ENCODE measurements at places on chromosomes 4 and X.

DNA sequence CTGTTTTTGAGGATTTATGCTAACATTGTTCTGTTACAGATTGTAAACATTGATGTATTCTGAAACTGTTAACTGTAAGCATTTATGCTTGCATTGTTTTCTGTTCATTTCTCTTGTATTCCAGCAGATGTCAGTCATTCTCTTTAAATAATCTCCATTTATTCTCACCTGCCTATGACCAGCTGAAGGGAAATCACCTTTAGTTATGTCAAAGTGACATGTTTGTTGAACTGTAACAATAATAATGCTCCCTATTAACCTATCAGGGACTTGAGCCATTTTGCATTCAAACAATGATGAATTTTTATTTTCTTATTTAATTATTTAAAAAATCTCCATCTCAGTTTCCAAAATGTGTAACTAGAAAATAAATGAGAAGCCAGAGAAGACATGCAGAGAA lies 58.0 kb downstream of the SPCS3 start:
- DNase-seq: no peak

GRCh38 chrX:104789784-104790183 lies 223.8 kb downstream of the IL1RAPL2 start:
- DNase-seq: no peak

GRCh38 chr4:147599206-147599605 lies 18.0 kb upstream of the TMEM184C start:
- no peak for DNase-seq

DNA sequence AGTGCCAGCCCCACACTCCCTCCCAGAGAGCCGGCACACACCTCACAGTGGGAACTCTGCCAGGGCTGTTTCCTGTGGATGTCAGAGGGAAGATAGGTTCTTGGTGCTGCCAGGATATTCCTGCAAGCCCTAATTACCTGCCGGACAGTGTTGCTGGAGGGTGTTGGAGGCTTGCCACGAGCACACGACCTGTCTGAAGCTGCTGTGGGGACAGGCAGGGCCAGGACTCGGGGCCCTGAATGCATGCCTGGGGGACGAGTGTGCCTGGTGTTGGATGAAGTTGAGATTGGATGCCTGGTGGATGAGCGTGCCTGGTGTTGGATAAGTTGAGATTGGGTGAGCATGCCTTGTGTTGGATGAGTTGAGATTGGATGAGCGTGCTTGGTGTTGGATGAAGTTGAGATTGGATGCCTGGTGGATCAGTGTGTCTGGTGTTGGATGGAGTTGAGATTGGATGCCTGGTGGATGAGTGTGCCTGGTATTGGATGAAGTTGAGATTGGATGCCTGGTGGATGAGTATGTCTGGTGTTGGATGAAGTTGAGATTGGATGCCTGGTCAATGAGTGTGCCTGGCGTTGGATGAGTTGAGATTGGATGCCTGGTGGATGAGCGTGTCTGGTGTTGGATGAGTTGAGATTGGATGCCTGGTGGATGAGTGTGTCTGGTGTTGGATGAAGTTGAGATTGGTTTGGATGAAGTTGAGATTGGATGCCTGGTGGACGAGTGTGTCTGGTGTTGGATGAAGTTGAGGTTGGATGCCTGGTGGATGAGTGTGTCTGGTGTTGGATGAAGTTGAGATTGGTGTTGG lies 23.2 kb upstream of the UVSSA start:
- peak; percentile 85 for DNase-seq

DNA sequence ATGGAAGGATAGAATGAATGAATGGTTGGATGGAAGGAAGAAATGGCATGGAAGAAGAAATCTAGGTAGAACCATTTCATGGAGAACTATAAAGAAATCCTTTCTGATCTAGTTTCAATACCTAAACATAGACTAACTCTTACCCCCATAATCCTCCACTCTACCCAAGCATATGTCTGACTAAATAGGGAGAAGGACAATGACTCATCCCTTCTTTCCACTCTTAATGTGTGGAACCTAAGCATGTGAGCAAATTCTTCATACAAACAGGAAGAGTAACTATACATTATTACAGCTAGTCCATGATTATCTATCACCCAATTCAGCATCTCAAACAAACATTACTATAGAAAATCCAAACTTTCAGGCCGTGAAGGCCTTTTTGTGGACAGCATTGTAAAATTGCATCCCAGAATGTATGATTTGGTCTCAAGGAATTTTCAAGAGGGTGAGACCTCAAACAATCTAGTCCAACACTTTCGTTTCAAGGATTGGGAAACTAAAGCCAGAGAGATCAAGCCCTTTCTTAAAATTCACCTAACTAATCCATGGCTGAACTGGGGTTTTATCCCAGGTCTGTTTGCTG lies 11.2 kb downstream of the C1QTNF7 start:
- peak; percentile 44 for DNase-seq

- no peak for DNase-seq
These were observed 258.1 kb downstream of the UNC5C start for GRCh38 chr4:95290702-95291101.

DNA sequence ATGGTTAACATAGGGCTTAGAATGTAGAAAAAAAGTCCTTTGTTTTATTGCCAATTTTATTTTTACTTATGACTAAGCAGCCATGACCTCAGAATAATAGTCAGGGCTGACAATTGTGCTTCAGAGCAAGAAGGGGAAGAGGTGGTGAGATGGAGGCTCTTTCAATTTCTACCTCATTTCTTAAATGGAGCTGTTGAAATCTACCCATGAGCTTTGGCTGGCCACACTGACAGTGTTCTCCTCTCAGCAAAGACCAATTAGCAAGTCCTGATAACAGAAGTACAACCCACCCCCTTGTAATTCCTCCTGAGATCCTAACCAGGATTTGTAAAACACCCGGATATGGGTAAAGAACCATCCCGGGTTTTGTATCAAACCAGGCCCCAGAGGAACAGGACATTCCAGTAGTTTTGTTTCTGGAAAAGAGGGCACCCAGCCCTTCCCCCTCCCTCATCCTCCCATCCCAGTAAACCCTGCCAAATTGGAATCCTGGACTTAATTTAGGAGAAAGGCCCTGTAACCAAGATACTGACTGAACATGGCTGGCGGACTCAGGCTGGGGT lies at the start of gene HEPH:
HEPH (plus strand) TSS at position 399 of the 563 bp plus-strand sequence. CDS start 6,324 bp downstream, outside the sequence.
- peak; percentile 76 for DNase-seq

DNA sequence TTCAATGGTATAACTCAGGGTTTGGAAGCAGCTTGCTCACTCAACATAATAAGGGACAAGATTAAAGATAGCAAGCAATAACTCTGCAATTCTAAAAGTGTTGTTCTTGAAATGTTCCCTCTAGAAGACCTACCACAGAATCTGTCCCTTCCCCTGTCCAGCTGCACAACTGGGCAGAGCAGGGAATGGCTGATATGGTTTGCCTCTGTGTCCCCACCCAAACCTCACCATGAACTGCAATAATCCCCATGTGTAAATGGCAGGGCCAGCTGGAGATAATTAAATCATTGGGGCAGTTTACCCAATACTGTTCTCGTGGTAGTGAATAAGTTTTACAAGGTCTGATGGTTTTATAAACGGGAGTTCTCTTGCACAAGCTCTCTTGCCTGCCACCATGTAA lies 19.1 kb downstream of the PRDM5 start:
- no peak for DNase-seq

DNA sequence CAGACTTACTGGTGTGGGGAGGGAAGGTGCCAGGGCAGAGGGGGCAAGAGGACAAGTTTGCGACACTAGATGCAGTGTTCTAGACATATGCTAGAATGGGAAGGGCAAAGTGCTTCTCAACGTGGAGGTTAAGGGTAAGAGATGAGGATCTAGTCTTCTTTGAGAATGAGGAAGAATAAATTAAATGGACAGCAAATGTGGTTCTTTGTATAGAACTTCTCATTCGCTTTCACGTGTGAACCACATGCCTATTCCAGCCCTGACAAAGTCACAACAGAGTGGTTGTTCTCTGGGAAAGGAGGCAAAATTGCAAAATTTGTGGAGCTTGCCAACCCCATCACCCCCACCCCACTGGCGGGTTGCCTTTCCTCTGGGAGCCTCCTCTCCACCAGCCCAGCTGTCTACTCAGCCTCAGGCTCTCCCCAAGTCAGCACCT lies 1.5 kb upstream of the ANXA5 start:
- no peak for DNase-seq

DNA sequence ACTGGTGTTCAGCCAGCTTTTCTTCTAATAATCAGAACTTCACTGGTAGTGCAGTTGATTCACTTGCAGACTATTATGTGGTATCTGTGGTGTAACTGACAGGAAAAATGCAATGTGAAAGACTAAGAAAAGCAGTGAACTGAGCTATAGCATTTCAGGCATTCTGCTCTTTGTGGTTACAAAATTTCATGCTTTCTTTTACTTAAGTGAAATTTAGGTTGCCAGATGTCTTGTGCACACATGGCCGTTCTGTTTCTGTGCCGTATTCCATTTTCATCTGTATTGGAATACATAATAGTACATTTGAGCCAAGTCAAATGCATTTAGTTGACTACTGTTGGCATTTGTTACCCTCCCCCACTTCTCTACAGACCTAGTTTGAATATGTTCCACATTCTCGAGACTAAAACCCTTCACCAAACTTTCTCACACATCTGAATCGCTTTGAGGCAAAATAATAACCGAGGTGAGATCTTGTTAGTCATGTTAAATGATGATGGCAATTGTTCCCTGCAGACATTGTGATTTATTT lies 8.2 kb downstream of the RTL3 start:
- DNase-seq: peak; percentile 83

DNA sequence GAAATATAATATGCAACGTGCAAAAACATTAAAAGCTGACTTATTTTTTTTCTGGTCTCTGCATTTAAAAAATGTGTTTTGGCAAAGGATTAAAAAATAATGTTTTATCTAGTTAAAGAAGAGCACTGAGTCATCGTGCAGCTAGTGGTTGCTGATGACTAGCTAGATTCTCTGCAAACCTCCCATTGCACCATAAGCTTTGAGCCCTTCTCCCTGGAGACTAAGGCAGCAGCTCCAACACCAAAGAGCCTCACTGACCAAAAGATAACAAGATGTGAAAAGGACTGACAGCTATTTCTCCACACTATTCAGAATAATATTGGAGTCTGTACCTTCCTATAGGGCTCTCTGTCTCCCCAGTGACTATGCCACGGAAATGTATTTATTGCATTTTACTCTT lies 424.3 kb downstream of the SLITRK2 start:
- DNase-seq: no peak

GRCh38 chrX:74922922-74923543 lies 2.2 kb downstream of the NEXMIF start:
- DNase-seq: no peak

- DNase-seq: peak; percentile 32
These were observed 1.7 kb downstream of the GPRIN3 start for GRCh38 chr4:89305712-89306437.

DNA sequence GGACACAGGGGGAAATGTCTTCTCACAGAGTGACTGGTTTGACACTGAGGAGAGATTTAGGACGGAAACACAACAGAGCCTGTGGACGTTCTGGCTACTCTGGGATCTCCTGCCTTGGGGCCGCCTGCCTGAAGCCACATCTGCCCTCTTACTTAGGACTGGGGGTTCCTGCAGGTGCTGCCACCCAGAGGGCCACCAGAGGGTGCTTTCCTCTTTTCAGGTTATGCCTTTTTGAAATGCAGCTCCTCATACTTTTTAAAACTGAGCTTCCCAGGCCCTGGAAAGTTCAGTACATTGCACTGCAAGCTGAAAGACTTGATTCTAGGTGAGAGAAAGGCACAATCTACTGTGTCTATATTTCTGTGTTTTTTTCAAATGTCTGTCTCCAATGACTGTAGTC lies 92.2 kb upstream of the PGRMC2 start:
- peak; percentile 30 for DNase-seq

GRCh38 chrX:145821291-145821897 lies 3.8 kb downstream of the SLITRK2 start:
- DNase-seq: no peak

- peak; percentile 18 for DNase-seq
These were observed 146.7 kb upstream of the PSAPL1 start for GRCh38 chr4:7581477-7581876.

GRCh38 chr4:89469930-89470375 lies 162.4 kb upstream of the GPRIN3 start:
- DNase-seq: peak; percentile 89

- DNase-seq: no peak
These were observed 389.2 kb downstream of the IQCM start for GRCh38 chr4:149426461-149426860.

- peak; percentile 78 for DNase-seq
These were observed 1.9 kb upstream of the PLRG1 start for GRCh38 chr4:154551872-154552686.

- DNase-seq: no peak
These were observed 22.2 kb downstream of the SATL1 start for GRCh38 chrX:85221361-85221760.

- no peak for DNase-seq
These were observed 1664.6 kb upstream of the ADGRL3 start for GRCh38 chr4:59535541-59535940.

GRCh38 chr4:150859453-150859852 lies 155.6 kb downstream of the LRBA start:
- no peak for DNase-seq

DNA sequence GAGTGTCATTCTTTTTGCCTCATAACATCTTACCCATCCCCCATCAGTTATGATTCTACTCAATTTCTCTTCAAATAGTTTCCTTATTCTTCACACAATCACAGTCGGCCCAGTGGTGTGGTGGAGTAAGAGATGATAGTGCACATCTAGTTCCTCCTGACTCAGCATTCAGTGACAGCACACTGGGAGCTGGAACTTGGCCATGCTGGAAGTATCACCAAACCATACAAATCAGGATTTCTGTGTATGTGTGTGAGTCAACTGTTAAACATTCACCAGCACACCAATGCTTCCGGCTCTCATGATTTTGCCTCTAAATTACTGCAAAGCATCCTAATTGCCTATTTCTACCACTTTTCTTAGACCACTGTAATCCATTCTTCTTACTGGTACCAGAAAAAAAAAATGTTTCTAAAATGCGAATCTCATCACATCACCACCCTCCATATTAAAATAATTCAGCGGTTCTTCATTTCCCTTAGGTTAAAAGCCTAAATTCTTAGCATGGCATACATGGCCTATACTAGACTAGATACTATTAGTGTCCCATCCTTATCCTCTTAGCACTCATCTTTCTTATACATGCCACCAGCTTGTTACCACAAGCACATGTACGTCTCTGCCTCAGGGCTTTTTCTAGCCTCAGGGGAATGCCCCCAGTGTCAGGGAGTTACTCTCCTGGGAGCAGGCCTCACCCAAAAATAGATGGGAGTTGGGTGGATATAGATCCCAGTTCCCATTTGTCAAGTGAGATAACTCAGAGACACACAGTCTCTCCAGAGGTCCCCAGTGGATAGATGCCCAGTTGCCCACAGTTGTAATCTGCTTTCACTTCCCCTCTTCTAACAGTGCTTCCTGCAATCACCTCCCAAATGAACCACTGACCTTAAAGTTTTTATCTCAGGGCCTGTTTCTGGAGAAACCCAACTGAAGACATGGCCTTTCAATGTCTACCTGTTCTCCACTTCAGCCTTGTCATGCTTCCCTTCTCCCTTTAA lies 49.2 kb upstream of the DDX53 start:
- peak; percentile 92 for DNase-seq

- DNase-seq: peak; percentile 78
These were observed 27.5 kb downstream of the UBE2D3 start for GRCh38 chr4:102799816-102800215.

Measured in fibroblast of skin of right quadriceps (primary cell).